Ovary (tissue), 10 donors: ENCODE measurements at places on chromosomes 7 and 10.

- DNase-seq, result no peak
Observed at GRCh38 chr10:32054094-32054493, 2.1 kb downstream of the KIF5B start.

DNA sequence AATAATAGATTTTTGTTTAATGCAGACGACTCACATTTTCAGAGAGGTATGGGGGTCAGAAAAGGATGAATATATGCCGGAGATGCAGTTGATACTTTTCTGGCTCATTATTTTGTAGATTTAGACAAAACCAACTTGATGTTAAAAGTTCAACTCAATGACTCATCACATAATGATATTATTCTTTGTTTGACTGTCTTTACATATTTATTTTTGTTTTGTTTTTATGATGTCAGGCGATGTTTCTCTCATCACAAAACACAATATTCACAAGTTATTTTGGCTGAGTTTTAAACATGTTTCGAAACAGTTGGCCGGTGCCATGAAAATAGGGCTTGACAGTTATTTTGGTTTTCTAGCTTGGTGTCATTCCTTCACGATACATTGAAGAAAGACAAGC is 1.3 kb downstream of the GJD4 start:
- DNase-seq, result no peak

- DNase-seq, result no peak
Observed at GRCh38 chr10:52644373-52645186, 128.0 kb downstream of the MBL2 start.

- no peak for DNase-seq
Observed at GRCh38 chr7:157494506-157495176, 157.8 kb downstream of the DNAJB6 start.

DNA sequence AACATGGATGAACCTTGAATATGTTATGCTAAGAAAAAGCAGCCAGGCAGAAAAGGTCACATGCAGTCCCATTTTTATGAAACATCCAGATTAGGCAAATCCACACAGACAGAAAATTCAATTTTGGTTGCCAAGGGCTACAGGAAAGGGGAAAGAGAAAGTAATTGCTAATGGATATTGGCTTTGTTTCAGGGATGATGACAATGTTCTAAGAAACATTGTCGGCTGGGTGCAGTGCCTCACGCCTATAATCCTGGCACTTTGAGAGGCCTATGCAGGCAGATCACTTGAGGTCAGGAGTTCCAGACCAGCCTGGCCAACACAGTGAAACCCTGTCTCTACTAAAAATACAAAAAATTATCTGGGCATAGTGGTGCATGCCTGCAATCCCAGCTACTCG is 23.0 kb downstream of the ZNF33B start:
- DNase-seq, result no peak

- no peak for DNase-seq
Observed at GRCh38 chr10:69513617-69514016, 59.6 kb downstream of the NEUROG3 start.
